ENCODE measurements at places on chromosomes 11 and 22.

- no peak for DNase-seq
Measured at GRCh38 chr11:94910779-94911178, 62.6 kb downstream of the CWC15 start.

GRCh38 chr22:49946612-49947295 is 13.8 kb upstream of the PIM3 start:
- no peak for DNase-seq

GRCh38 chr11:85810521-85810870 is 445 bp downstream of the SYTL2 start:
- DNase-seq = no peak

DNA sequence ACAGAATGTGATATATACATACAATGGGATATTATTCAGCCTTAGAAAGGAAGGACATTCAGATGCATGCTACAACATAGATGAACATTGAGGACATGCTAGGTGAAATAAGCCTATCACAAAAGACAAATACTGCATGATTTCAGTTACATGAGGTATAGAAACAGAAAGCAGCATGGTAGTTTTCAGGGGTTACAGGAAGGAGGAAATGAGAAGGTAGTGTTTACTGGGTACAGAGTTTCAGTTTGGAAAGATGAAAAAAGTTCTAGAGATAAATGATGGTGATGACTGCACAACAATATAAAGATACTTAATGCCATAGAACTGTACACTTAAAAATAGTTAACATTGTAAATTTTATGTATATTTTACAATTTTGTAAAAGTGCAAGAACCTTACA is 266.7 kb upstream of the C11orf87 start:
- DNase-seq = no peak

DNA sequence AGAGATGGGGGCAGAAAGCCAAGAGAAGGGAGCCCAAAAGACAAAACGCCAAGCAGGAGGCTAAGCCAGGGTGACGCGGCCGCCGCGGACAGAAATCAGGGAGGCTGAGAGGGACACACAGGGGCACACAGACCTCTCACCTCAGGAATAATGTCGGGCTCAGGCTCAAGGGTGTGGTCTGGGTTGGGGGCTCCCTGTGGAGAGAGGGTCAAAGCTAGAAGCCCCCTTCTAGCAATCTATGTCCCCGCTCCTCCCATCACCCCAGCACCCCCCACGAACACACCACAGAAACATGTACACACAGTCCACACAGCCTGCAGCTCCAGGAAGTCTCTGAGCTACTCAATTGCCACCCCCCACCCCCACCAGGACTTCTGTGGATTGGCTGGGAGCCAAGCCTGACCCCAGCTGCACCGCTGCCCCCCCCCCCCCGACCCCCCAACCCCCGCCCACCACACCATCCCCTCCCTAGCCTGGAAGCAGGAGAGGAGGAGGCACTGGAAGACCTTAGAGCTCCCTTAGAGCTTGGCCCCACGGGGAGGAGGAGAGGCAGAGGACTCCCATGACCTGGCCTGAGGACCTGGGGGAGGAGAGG is 6.9 kb downstream of the BCL9L start:
- peak; percentile 57 for DNase-seq

GRCh38 chr22:19448076-19448607 is 631 bp upstream of the C22orf39 start:
- DNase-seq = peak; percentile 75

GRCh38 chr11:45087086-45087899 is 59.1 kb upstream of the PRDM11 start:
- DNase-seq = no peak

DNA sequence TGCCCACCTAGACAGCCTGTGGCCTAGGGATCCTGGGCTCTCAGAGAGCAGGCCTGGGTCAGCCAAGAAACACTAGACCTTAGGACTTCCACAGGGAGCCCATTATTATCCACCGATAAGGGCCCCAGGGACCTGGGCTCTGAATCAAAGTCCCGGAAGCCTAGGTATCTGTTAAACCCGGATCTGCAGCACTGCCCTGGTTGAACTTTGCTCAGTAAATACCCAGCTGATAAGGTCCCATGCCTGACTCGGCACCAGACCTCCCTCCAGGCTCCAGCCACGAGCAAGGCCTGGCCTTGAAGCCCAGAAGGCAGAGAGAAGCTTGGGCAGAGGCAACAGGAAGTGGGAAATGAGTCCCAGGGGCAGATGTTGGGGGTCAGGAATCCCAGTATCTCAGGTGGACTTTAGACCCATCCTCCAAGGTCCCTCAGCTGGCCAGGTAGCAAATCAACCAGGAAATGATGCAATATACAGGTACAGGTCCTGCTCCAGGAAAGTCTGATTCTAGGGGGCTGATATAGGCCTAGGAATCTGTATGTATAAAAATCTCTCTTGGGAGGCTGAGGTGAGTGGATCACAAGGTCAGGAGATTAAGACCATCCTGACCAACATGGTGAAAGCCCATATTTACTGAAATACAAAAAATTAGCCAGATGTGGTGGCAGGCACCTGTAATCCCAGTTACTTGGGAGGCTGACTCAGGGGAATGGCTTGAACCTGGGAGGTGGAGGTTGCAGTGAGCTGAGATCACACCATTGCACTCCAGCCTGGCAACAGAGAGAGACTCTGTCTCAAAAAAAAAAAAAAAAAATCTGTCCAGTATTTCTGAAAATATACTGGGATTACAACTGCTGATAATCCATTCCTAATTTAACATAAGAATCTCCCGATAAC is 18.7 kb downstream of the POU2AF1 start:
- no peak for DNase-seq

DNA sequence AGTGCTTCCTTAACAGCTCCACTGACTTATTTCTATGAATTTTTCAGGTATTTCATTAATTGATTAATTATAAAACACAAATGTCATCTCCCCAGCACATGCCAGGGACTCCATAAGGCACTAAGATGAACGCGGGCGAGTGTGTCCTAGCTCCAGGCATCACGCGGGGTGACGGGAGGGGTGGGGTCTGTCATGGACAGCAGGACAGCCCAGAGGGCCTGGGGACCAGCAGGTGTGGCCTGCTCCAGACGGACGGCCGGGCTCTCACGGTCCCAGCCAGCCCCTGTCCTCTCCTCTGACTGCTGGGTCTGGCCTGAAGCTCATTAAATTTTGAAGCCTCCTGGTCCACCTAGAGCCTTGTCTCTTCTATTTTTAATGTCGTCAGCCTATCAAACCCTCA is 531.1 kb downstream of the BRD1 start:
- DNase-seq = no peak

DNA sequence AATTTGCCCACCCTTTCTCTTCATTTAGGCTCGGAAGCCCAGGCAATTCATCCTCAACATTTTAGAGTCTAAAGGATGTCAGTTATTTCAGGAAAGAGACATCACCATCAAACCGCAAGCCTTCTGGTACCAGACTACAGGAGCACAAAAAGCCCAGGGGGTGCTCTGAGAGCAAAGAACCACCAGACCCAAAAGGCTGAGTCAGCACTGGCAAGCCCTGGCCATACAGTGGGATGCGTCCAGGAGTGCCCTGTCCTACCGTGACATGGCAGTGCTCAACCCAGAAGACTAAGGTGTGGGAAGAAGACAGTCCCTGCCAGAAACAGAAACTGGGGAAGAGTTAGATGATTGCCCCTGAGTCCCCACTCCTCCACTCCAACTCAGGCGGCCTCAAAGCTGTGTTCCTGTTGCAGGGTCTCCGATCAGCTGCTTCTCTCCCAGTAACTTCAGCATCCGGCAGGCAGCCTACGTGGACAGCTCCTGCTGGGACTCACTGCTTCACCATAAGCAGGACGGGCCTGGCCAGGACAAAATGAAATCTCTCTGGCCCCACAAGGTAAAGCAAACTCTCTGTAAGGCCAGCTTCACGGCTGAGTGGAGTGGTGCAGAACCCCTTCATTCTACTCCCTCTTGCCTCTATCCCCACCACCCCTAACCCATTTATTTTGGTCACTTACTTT is 1.5 kb downstream of the PANX3 start:
- peak; percentile 36 for DNase-seq

GRCh38 chr22:48353116-48353947 is 1474.3 kb downstream of the BRD1 start:
- DNase-seq = no peak

- DNase-seq = peak; percentile 83
Measured at GRCh38 chr11:76156971-76157427, 49.3 kb downstream of the WNT11 start.

DNA sequence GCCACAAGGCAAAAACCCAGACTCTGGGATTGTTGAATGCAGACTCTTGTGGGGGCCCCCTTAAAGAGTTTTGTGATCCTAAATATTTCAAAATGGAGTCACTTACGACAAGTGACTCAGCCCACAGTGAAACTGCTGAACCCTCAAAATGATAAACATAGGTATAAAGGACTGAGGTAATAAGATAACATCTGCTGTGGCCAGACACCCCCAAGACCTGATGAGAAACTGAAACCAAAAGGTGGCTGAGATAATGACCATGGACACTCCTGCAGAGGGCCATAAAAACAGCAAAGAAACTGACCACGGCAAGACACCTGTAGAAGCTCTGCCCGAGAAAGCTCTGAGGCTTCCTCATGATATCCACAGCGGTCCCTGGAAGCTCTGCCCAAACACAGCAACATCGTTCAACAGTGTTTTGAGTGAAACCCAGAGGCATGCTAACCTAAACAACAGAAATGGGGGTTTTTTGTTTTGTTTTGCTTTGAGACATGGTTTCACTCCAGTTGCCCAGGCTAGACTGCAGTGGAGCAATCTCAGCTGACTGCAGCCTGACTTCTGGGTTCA is 1.6 kb upstream of the PLAAT4 start:
- DNase-seq = no peak

DNA sequence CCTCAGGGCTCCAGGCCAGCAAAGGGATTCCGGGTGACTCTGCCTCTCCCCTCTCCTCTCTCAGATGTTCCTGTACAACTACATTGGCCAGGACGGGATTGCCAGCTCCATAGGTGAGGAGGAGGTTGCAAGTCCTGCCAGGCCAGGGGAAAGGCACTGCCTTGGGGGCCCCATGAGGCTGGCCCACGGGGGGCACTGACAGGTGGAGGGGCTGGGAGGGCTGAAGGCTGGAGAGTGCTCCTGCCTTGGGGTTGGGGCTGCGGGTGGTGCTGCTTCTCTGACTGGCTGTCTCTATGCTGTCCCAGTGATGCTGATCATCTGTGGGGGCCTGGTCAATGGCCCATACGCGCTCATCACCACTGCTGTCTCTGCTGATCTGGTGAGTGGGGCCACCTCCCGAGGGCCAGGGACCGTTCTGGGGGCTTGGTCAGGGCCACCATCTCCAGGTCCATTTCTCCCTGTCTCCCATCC is 21.7 kb downstream of the SLC37A2 start:
- no peak for DNase-seq

DNA sequence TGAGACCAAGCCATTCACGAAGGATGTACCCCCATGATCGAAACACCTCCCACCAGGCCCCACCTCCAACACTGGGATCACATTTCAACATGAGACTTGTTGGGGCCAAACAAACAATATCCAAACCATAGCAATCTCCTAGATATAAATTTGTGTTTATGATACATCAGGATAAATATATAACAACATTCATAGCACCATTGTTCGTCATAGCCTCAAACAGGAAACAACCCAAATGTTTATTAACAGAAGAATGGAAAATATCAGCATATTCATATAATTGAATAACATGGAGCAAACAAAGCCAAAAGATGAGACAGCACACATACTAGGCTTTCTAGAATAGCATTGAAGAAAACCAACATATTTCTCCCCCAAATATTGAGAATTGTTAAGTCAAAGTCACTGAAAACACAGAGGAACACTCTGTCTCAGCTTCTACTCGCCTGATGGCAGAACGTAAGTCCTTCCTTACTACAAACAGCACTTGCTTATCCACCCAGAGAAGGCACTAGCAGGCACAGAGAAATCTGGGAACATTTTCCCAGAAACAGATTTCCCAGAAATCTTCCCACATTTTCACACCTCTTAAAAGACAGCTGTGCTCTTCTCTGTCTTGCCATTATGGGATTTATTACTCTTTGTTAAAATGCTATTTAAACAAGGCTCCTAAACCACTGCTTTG is 8.1 kb upstream of the GDPD4 start:
- no peak for DNase-seq

DNA sequence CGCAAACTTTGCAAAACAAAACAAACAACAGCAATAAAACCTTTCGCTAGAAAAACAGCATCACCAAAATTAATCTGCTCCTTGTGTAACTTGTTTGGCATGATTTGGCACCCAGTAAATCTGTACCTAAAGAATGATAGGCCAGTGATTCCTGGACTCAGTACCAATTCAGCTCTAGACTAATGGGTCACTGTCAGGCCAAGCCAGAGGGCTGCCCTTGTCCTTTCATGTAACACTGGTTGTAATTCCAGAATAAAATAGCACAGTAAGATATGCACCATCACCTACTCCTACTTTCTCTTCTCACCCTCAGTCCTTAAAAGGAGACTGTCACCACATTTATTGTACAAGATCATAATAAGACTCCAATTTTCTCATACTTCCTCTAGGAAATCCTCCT is 341.6 kb upstream of the PITPNB start:
- DNase-seq = no peak

GRCh38 chr11:99988471-99988837 is 698.6 kb upstream of the ARHGAP42 start:
- no peak for DNase-seq

GRCh38 chr11:120228794-120229384 is 11.1 kb upstream of the POU2F3 start:
- DNase-seq = no peak

GRCh38 chr11:85805387-85805786 is 5.6 kb downstream of the SYTL2 start:
- no peak for DNase-seq

DNA sequence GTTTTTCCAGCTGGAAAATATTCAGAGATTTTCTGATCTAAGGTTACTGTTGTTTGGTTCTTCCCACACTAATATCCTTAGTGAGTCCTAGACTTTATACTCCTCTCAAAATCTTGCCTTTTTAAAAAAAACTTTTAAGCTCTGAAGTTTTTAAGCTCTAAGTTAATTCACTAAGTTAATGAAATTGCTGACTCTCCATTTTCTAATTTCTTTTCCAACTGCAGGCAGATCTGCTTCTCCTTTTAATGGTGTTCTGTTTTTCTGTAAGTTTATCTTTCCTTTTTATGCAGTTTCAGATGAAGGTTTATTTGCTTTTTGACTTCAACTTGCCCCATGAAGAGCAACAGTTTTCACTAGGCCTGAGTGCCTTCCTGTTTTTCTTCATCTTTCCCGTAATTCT is 125.8 kb upstream of the ARHGAP42 start:
- no peak for DNase-seq

GRCh38 chr11:108239076-108239475 is 16.2 kb downstream of the ATM start:
- no peak for DNase-seq

DNA sequence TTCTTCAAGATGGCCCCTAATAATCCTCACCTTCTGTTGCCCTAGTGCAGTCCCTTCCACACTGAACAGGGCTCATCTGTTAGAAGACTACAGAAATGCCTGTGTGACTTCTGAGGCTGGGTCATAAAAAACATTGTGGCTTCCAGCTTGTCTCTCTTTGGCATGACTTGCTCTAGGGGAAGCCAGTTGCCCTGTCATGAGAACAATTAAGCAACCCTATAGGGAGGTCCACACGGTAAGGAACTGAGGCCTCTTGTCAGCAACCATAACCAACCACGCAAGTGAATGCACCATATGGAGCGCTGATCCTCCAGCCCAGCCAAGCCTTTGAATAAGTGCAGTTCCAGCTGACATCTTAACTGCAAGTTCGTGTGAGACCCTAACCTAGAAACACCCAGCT is 2.6 kb downstream of the LIPT2 start:
- no peak for DNase-seq

All from right hindlimb (tissue), 1 donor.